Occipital lobe (tissue), 3 donors: ENCODE measurements at places on chromosomes 12 and 14. TPM values are rescaled to one million over a fixed set of nuclear protein-coding genes. Genes with fewer than 3 reads are reported as not detected.
A peak's percentile ranks its signal among the peaks of the same experiment; 100 is the strongest.

DACT1 gene
- 435 TPM for total RNA-seq

DNA sequence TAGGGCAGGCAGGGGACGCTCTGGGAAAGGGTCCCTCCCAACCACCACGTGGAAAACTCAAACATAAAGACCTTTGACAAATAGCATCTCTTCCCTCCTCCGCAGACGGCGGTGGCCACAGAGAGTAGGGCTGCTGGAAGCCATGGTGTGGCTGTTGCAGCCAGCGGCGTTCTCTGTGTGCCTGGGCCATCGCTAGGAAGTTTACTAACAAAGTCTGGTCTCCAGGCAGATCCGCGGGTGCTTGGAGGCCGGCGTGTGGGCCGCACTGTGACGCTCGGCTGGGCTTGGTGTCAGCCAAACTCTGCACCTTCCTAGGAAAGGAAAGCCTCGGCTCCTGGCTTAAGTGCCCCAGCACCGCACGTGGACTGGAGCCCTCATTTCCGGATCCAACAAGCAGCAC is 65.6 kb downstream of the CCDC88C start:
- peak; percentile 20 for DNase-seq

TOGARAM1 gene
- total RNA-seq = 91.1 TPM

DNA sequence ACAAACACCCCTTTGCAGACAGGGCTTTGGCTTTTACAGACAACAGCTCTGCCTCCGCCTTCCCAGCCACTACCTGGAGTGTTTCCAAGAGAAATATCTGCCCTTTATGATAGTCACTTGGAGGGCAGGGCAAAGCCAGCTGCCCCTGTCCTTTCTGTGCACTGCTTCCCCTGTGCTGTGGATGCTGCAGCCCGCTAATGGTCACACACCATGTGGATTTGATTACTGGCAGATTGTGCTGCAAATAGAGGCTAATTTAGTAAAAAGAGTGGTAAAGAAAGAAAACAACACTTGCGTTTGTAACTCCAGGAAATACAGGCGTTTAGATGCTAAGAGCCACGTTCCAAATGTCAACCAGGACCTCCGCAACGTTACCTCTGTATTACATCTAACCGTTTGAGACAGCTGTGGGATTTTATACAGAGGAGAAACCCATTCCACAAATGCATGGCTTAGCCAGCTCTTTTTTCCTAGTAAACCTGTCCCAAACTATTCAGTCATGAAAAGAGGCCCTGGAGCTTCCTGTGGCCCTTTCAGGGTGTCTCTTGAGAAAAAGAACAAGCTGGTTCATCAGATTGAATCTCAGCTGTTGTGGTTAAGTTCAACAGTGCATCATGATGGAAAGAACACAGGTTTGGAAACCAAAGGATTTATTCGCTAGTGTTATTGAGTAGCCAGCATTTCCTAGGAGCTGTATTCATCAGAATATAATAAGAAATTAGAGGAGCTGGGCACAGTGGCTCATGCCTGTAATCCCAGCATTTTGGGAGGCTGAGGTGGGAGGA is 30.1 kb upstream of the PWP1 start:
- no peak for DNase-seq

- no peak for DNase-seq
Observed at GRCh38 chr14:55794655-55795595, 214.9 kb downstream of the KTN1 start.

DNA sequence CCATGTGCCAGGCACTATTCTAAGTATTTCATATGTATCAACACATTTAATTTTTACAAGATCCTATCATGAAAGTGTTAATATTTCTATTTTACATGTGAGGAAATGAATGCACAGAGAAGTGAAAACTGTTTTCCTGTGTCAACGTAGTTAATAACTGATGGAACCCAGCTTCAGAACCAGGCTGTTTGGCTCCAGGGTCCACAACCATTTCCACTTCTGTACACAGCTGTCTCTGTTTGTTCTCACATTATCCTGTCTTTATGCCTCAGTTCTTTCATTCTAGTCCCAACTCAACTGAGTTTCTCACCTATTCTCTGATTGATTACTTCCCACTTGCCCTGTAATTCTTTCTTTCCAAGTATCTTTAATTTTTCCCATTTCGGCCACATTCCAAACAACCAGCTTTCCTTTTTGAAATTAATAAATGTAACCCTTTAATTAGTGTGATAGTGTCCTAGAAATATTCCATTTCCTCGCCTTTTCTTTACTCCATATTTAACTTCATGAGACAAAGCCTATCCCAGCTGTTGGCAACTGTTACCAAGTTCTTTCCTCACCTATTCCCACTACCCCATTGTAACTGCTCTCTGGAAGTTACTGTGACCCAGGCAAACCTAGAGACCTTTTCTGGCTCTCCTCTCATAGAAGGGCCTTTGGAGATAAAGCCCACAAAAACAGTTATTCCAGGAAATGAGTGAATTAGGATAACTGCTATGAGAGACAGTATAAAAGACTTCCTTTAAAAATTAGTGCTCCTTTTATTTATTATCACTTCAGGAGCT is 218.7 kb downstream of the RASSF9 start:
- DNase-seq = no peak

GRCh38 chr12:84727961-84728360 is 184.6 kb downstream of the SLC6A15 start:
- DNase-seq = no peak

KRT73 gene
- total RNA-seq = not detected

- no peak for DNase-seq
Observed at GRCh38 chr12:52252728-52253343, 19.8 kb downstream of the KRT7 start.

TAS2R46 gene
- 12.3 TPM for total RNA-seq

DNA sequence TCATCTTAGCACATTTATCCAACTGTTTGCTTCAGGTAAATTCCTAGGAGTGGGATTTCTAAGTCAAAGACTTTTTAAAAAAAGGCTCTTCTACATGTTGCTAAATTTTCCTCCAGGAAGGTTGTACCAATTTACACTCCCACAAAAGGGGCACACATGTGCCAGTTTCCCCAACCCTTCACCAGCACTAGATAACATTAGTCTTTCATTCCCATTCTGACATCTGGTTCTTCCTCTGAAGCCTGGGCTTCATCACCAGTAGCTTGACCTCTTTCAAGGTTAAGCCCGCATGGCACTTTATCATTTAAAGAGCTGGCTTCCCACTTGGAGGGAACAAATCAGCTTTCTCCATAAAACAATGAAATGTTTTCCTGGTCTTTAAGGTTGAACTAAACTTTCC is 168.4 kb downstream of the MYRFL start:
- no peak for DNase-seq

GRCh38 chr12:114403011-114403689 is 2.8 kb downstream of the TBX5 start:
- DNase-seq = no peak

DNA sequence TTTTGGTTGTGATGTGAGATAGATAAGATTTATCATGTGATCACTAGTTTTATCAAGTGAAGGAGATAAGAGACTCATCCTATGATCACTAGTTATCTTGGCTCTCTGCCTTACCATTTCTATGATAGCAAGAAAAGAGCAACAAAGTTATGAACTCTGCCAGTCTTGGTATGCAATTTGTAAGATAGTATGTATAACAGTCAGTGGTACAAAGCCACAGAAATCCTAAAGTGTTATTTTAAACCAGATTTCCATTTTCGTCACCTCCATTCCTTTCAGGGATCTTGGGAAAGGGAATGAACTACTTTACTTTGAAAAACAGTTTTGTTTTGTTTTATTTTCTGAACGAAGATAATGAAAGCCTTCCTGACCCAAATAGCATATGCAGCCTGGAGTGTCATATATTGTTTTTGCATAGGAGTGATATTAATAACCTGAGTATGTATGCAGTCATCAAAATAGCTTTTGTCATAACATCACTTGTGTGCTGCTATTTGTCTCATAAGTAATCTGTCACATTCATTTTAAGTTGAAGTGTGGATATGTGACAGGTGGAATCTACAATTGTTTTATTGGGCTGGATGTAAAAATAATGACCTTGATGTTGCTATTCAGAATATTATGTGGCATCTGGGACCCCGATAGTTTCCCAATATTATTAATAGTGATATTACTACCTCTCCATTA is 35.0 kb downstream of the FLRT2 start:
- no peak for DNase-seq

DNA sequence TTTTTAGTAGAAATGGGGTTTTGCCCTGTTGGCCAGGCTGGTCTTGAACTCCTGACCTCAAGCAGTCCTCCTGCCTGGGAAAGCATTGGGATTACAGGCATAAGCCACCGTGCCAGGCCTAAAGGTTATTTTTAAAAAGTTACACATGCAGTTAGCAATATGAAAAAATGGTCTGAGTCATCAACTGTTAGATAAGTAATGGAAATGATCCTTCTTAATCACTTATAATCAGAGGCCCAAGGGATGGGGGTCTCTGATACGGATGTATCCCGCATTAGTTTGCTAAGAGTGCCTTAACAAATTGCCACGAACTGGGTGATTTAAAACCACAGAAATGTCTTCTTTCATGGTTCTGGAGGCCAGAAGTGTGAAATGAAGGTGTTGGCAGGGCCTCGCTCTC is 54.1 kb upstream of the FERMT2 start:
- DNase-seq = no peak

- DNase-seq = no peak
Observed at GRCh38 chr12:67545298-67545697, 103.2 kb upstream of the DYRK2 start.

ACOT4 gene
- total RNA-seq = 1.7 TPM

GRCh38 chr12:106865683-106866082 is 90.0 kb upstream of the TMEM263 start:
- no peak for DNase-seq

- no peak for DNase-seq
Observed at GRCh38 chr12:19038209-19038608, 91.3 kb upstream of the PLEKHA5 start.

DNA sequence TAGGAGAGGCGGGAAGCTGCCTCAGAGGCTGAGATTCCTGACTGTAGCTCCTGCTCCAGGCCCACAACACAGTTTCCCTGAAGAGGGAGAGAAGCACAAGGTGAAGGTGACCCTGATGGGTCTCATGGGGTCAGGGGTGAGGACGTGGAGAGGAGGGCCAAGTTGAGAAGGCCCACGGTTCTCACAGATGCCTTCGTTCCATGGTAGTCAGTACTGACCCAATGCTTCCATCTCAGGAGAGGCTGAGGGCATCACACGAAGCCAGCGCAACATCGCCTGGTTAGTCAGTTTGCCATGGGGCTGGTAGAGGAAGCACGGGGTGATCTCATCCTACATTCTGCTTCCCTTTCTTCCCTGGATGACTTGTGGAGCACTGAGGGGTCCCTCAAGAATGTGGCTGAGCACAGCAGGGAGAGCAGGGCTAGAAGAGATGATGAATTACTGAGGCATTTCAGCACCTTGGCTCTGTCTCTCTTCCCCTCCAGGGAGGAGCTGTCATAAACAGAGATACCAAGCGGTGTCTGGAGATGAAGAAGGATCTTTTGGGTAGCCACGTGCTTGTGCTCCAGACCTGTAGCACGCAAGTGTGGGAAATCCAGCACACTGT is 51.9 kb downstream of the GALNT8 start:
- no peak for DNase-seq

GPHN gene
- 110 TPM for total RNA-seq

TSHR gene
- total RNA-seq = under 0.01 TPM

C12orf54 gene
- total RNA-seq = not detected

DNA sequence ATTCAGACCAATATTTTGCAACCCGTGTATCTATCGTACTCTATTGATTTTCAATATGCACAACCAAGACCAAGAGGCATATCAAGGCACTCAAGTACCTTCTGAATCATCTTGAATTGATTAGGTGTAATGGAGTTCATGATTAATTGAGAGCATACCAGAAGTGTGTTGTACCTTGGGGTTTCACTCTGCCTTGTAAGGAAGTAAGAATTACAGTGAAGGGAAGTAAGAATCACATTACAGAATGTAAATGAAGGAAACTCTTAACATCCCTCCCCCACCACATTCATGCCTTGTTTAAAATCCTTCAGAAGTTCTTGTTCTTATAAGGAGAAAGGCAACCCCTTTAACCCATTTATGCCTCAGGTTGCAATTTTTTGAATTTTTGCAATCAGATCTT is 5.4 kb upstream of the MGAT4C start:
- no peak for DNase-seq

RGS6 gene
- 6.9 TPM for total RNA-seq

DNA sequence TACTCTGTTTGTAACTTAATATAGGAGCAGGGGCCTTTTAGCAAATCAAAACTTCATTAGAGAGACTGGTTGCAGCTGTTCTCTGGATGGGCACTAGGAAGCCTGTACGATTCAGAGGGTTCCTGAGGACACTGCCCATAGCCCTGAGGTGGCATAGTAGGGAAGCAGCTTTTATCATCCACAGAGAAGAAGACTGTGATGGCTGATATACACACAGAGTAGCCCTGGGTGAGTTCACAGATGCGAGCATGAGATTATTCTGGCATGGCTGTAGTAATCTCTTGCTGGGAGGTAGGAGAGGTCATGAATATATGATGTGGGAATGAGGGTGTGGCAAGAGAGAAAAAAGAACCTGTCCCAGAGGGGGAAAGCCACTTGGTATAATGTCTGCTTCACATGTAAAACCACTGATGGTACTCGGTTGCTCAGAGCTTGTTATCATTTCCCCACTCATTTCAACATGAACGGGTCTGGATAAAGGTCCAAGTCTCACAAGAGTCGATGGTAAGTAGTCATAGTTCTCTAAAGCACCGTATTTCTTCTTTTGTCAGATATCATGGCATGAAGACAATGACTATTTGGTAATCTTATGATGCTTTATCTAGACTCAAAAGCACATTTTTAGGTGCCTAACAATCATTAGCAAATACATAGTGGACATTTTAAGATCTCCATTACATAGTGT is 52.0 kb downstream of the PEBP1 start:
- no peak for DNase-seq
